AG10803 (cell line): ENCODE measurements at places on chromosomes 3 and 15.

GRCh38 chr3:141432904-141433303, 53.9 kb upstream of the RASA2 start:
- no peak for DNase-seq

GRCh38 chr15:80489030-80489594, 84.9 kb downstream of the ARNT2 start:
- peak; percentile 94 for DNase-seq

DNA sequence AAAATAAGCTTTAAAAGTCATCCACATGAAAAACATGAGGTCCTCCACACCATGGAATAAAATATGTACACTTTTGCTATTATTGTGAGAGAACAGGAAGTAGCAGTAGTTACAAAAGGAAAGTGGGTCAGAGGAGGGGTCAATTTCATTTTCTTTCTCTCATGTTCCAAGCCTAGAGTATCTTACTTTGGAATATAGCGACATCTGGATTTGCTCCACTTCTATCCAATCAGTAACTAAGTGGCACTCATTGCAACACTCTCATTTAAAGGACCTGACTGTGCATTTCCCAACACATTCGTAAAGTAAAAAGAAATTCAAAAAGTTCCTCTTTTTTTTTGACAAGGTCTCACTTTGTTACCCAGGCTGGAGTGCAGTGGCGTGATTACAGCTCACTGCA, 637.3 kb downstream of the TUSC7 start:
- no peak for DNase-seq

GRCh38 chr3:184129012-184129411, 6.1 kb upstream of the EIF2B5 start:
- DNase-seq, result peak; percentile 58

DNA sequence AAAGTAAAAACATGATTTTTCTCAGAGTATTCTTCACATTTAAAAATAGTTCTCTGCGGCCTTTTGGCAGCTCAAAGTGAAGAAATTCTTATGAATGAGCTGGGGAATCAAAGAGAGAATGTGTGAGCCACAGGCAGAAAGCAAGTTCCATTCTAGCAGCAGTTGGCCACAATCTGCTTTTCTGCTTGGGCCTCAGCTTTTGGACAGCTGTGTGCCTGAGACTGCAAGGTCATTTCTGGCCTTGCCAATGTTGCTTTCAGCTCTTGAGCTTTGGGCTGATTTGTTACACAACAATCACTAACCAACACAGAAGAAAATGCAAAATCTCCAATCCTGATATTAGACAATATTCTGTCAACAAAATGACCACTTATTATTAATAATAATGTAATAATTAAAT, 14.4 kb upstream of the TM4SF4 start:
- peak; percentile 84 for DNase-seq

GRCh38 chr3:152626226-152626625, 208.7 kb upstream of the P2RY1 start:
- no peak for DNase-seq

GRCh38 chr3:149717391-149718056, 34.8 kb downstream of the COMMD2 start:
- peak; percentile 81 for DNase-seq

DNA sequence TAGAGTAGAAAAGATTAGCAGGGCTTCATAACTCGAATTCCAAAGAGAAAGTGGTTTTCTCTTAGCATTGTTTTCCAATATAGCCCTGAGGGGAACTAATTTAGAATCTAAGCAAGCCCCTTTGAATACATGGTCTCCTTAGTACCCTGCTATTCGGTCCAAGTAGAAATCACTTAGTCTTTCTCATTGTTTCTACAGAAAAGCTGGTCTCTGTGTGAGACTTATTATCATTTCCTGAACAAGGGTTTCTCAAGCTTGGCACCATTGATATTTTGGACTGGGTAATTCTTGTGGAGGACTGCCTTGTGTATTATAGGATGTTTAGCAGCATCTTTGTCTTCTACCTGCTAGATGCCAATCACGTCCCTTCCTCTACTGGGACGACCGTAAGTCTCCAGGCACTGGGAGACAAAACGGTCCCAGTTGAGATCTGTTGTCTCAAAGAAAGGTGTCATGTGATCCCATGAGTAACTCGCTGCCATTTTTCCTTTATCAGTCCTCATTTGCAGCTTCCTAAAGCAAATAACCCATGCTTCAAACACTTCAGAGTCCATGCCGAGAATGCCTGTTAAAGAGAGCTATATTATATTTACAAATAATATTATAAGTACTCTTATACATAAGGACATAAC, 230.7 kb upstream of the SLCO3A1 start:
- DNase-seq, result no peak

- peak; percentile 52 for DNase-seq
Measured at GRCh38 chr3:49900491-49901153, 3.1 kb downstream of the MST1R start.

DNA sequence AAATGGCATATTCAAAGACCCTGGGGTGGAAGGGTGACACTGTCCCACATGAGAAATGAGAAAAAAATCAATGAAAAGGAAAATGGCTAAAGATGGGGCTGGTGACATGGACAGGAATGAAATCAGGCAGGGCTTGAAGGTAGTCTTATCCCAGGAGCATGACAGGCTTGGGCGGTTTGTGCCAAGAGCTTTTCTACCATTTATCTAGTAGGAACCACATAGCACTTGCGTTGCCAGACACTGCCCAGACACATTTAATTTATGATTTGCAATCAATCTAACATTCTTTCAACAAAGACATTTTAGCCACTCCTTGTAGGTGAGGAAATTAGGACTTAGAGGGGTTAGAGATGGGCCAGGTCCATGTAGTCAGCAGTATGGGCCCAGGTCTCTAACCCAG, 106.6 kb upstream of the NR2F2 start:
- DNase-seq, result no peak

GRCh38 chr3:8596321-8597218, 48.0 kb downstream of the SSUH2 start:
- no peak for DNase-seq

DNA sequence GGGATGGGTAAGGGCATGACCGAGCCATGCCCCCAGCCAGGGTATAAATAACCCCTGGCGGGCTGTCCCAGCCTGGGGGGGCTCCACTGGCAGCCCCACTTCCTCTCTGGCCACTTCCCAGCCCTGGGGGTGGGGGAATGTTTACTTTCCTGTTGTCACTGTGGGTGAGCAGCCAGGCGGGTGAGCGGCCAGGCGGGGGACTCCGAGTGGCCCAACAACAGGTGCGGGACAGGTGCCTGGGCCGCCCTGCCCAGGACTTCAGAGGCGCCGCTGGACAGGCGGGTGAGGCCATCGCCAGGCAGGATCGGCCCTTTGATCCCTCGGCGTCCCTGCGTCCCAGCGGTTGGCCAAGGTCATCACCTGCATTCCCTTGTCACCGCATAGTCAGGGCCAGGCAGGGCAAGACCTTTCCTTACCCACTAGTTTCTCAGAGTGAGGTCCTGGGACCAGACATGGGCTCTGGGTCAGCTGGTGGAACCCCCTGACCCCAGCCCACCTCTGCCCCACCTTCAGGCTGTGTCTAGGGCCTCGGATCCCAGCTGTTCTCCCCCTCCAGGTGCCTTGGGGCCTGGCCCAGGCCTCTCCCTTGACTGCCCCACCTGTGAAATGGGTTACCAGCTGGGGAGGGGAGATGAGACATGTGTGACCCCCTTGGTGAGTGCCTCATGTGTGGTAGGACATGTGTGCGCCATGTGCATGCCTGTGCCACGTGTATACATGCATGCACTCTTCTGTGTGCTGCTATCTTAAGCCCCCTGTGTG, 16.6 kb downstream of the SEMA3F start:
- DNase-seq, result no peak

GRCh38 chr3:151456065-151456464, 4.8 kb downstream of the IGSF10 start:
- DNase-seq, result no peak

GRCh38 chr3:37202035-37202434, 27.7 kb upstream of the LRRFIP2 start:
- DNase-seq, result peak; percentile 66

DNA sequence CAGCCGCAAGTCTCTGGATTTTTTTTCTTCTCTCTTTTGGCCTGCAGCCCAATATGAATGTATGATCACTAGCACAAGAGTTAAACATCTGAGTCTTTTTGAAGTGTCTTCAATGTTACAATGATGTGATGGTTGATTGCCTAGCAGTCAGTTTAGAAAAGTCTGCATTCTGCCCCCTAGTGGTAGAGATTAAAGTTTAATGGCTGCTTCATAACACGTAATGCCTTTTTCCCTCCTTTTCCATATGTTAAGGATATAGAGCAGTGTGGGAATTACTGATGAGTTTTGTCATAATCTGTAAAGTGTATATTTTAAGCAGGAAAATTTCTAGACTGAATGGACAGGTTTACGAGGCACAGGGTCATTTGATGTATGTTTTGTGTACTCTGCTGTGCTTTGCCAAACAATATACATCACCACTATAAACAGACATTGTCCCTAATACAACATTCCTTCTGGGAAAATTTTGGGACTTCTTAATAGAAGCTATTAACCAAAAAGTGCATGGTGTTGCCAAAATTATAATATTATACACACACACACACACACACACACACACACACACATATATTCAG, 1038.5 kb upstream of the NR2F2 start:
- DNase-seq, result peak; percentile 42

DNA sequence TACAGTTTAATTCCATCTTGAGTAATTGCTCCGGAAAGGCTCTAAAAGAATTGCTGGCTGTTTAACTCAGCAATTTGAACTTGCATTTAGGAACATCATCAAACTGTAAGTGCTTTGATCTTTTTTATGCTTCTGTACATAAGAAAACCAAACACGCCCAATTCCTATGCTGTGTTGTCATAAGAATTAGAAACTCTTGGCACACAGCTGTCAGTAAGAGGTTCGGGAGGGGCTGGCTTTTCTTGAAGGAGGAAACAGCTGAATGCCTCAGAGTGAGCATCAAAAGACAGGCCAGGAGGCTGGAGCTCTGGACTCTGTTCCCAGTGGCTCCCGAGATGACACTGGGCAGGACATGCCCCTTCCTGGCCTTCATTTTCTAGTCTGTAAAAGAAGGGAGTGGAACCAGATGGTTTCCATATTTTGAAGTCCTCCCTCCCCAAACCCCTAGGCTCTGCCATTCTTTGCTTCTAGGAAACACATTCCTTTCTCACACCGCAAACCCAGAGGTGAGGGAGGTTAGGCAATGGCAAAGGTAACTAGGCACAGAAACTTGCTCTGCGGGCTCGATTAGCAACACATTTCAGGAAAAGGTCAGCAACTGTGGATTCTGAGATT, 73.7 kb upstream of the DLG1 start:
- peak; percentile 97 for DNase-seq

GRCh38 chr3:177820683-177821316, 623.5 kb upstream of the TBL1XR1 start:
- DNase-seq, result peak; percentile 86
